ENCODE measurements at places on chromosomes 2 and 18.

- no peak for DNase-seq
These were observed 3.6 kb downstream of the METTL21A start for GRCh38 chr2:207621501-207622039.

DNA sequence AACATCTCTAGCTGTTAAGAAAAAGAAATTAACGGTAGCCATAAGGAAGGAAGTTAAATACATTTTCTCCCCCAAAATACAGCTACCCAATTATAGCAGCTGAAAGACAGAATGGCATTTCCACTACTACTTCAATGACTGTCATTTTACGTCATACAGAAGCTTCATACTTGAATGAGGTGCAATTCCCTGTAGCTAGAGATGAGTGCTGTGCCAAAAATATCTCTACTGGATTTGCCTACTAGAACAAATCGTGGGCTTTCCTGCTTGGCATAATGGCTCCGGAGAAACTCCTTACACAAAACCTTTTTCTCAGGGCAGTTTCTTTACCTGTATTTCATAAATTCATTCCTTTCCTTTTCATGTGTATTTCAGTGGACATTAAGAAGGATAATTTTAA lies 36.3 kb upstream of the NRXN1 start:
- no peak for DNase-seq

GRCh38 chr18:44996261-44996660 lies 315.6 kb downstream of the SETBP1 start:
- DNase-seq: no peak

DNA sequence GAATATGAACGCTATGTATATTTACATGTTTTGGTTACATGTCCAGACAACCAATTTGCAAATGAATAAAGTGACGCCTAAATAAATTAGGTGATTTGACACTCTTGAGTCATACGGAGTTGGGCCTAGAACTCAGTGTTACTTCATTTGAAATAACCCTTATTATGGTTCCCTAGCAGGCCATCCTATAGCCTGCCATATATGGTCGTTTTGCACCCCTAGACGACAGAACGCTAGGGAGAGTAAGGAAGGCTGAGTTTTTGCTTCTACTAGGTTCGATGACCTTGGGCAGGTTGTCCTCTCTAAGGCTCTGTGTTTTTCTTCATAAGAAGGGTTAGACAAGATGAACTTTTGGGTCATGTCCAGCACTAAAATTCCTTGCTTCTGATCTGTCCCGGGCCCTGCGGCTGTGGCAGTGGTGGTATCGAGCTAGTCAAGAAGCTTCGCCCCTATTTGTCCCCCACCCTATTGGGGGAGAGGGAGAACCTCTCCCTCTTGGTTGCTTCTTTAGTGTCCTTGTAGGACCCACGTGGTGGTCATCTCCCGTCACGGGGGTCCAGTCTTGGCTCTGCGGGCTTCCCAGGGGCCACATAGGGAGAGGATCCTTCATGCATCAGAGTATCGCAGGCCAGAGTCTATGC lies 574 bp upstream of the EML4 start:
- no peak for DNase-seq

- no peak for DNase-seq
These were observed 200.3 kb upstream of the ID2 start for GRCh38 chr2:8481463-8482009.

GRCh38 chr2:99700482-99701398 lies 210.9 kb upstream of the REV1 start:
- no peak for DNase-seq

DNA sequence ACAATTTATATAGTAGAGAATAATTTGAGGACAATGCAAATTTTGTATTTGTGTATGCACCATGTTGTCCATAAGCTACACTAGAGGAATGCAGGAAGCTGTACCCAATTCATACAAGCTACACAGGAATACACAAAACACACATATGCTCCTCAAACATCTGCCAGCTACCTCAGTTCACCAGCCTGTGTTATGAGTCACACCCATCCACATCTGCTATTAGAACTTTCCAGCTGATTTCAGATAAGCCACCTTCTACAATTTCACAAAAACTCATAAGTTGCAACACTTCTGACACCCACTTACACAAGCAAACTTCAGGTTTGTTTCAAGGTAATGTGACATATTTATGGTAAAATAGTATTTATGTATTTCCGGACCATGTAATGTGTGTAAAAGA lies 438.9 kb downstream of the SATB2 start:
- DNase-seq: no peak

DNA sequence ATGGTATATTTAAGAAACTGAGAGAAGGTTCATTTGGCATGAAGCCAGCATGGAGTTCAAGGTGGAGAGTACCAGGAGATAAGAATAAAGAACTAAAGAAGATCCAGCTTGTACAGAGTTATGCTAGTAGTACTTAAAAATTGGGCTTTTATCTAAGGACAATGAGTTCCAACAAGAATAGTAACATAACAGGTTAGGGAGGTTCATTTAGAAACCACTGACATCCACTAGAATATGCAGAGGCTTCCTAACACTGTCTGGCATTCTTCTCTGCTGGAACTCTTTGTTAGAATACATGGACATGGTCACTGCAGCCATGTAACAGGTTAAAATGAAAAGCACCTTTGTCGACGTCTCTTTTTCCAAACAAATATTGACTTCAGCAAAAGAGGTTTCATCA lies 42.6 kb upstream of the DSC1 start:
- no peak for DNase-seq

DNA sequence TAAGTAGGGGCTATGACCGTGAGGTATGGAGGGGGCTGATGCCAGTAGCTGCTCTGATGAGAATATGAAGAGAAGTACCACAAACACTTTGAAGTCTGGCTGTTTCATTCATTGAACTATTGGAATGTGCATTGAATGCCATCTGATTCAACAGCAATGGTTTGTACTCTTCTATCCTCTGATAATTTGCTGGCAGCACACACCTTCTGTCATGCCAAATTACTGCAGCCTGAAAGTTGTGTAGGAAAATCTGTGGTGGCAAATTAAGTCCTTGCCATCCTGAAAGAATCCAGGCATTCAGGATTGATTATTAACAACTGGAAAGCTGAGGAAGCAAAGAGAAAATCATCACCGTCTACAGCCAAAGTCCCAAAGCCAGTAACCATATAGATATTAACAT lies 711.2 kb downstream of the NRXN1 start:
- no peak for DNase-seq

DNA sequence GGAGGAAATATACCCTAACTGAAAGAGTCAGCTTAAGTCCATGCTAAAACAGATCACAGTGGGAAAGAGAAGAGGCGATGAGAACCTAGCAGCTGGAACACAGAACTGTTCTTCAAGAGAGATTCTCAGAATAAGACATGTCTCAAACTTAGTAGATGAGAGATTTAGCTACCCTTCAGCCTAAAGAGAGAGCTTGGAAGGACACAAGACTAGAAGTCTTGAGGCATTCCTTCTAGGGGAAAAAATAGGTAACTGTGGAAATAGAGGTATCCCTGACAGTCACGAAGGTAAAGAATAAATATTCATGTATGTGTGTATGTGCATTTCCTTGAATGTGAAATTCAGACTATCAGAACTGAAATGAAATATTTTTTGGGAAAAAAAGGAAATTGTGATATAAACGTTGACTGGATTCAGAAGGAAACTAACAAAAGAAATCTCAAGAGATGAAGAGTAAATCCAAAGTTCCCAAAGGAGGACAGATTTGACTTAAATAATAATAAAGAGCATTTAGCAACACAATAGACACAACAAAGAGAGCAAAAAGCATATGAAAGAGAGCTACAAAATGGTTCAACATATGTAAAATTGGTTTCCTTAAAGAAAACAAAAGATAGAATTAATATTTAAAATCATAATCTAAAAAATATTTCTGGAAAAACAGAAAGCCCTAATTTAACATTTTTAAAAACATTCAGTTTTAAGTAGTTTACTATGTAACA lies 258.7 kb downstream of the LRP1B start:
- DNase-seq: no peak

GRCh38 chr2:213696442-213696841 lies 412.2 kb downstream of the SPAG16 start:
- DNase-seq: no peak

DNA sequence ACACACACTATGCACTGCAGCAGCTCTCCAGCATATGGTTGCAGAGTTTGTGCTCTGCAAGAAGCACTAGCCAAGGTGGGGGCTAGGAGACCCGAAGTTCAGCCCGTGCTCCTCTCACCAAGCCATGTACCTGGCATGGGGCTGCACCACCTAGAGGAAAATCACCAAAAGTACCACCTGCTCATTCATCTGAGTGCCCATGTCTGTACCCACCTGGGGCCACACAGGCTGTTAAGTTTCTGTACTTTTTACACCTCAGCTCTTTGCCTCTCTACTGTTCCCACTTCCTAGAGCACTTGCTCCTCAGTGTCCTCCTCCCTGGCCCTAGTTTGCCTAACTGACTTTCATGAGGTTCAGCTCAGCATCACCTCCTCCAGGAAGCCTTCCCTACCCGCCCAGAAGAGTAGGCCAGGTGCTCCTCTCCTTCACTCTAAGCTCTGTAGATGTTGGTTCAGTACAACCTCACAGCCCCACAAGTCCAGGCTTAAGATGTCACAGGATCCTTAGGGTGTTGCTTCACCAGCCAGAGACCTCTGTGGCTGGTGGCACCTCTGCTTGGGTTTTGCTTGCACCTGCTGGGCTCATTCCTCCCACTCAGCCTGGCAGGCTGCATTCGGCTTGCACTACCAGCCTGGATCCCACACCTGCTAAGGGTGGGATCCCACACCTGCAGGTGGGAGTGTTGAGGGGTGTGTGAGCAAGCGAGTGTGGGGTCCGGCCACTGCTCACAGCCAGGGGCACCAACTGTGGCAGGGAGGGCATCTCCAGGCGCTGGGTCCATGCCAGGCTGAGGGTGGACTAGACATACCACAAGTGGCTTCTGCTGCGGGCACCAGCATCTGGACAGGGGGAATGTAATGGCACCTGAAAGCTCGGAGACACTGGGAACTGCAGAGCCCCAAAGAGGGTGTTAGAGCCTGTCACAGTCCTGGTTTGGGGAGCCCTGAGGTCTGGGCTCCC lies 10.2 kb upstream of the TFCP2L1 start:
- DNase-seq: no peak

DNA sequence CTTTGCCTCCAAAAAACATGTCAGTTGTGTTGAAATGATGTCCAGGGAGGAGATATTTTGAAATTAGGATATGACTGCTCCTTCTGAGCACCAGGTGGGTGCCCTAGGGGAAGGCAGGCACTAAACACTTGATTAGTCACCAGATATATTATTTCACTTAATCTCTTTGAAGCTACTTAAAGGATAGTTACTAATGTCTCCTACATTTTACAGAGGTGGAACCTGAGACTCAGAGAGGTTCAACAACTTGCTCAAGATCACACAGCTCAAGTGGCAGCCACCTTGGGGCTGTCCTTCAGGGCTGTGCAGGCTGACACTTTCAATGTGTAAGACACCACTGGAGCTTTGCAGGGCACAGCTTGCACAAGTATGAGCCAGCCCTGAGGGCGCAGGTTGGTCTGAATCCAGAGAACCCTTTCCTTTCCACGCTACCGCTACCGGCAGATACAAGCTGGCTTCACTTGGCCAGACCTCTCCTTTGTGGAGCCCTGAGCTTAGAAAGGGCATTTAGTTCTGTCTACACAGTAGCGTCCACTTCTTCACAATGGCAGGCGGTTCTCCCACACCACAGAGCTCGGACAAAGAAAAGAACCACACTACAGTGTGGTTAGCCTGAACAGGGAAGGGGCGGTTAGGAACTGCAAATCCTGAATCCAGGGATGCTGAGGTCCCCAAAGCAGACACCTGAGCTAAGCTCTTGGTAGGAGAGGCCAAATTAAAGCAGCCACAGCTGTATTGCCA lies 16.4 kb downstream of the ALPK2 start:
- no peak for DNase-seq

DNA sequence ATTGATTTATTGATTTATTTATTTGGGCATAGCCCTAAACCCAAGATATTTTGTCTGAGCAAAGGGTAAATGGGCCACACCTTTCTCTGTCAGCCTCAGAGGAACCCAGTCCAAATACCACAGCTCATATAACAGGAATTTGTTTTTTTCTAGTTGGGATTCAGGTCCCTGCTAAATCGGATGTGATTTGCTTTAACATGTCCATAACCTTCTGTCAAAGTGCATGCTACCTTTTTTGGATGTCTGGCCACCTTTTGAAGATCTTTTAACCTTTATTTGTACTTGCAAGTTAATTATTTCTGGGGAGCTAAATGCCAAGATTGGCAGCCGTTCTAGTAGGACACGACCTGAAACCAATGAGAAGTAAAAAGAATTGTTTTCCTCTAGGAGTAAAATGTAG lies 303.2 kb upstream of the UBE2E3 start:
- no peak for DNase-seq

- no peak for DNase-seq
These were observed 61.1 kb downstream of the CABLES1 start for GRCh38 chr18:23196119-23197007.

- DNase-seq: no peak
These were observed 6.8 kb downstream of the MEIS1 start for GRCh38 chr2:66441581-66442320.

DNA sequence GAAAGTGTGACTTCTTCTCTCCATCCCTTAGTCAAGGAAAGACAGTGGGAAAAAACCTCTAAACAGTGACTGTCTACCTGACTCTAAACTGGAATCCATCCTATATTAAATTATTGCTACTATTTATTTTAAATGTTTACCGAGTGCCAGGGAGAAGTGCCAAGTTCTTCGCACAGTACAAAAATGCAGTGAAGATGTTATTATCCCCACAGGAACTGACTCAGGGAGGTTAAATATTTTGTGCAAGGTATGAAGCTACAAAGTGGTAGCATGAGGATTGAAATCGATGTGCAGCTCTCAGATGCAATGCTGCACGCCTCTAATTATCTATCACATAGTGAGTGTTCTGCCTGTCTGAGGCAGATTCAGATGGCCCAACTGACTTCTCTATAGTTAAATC lies 91.1 kb downstream of the MEP1B start:
- no peak for DNase-seq

DNA sequence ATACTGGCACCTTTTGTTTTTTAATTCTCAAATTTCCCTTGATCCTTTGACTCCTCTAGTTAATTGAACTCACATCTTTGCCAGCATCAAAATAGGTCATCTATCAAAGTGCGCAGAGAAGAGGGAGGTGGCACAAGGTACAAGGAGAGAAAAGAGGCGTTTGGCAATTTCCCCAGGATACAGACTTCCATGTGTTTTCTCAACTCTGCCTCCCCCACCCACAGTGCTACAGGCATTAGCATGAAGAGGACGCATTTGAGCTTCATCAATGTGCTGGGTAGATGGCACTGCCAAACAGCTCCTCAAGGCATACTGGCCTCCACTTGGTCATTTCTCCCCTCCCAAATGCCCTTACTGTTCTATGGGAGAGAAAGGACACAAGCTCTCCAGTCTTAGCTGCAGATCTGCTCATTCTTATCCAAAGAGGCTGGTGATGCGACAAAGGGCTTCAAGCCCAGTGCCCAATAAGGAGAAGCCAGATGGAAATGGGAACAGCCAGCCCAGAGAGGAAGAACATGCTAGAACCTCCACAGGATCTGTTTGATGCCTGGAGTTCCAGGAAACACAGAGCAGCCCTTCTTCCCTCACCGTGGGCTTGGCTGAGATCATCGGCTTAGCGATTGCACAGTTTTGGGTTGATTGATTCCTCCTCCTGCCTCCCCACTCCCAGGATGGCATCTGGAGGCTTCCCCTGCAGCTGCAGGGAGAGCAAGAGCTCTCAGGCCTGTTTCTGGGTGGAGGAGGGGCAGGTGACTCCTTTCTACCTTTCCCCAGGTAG lies 144.7 kb upstream of the SMAD2 start:
- no peak for DNase-seq

- DNase-seq: no peak
These were observed 412.5 kb downstream of the LRATD1 start for GRCh38 chr2:15045054-15045453.

GRCh38 chr2:199862788-199863187 lies 11.8 kb upstream of the FTCDNL1 start:
- DNase-seq: no peak

GRCh38 chr2:26039603-26040323 lies 5.9 kb downstream of the RAB10 start:
- DNase-seq: no peak

Measured in activated gamma-delta T cell treated with anti-CD3 and anti-CD28 coated beads, Interleukin-2, amount 50 U/mL, for 16 hours (primary cell).